Adrenal gland (tissue), 19 donors: ENCODE measurements at places on chromosomes 1 and 21.
A peak's percentile ranks its signal among the peaks of the same experiment; 100 is the strongest.

DNA sequence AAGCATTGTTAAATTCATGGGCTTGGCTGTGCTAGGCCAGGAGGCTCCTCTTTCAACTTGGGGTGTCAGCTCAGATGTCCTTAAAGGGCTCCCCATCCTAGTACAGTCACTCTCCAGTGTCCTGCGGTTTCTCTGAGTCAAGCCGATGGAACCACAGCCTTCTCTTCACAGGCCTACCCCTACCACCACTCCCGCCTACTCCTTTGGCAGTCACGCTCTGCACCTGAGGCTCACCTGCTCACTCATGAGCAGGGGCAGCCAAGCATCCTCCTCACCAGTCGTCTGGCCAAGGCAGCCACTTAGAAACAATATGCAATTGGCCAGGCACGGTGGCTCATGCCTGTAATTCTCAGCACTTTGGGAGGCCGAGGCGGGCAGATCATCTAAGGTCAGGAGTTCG is 3.6 kb downstream of the ACOT7 start:
- no peak for DNase-seq

- DNase-seq: no peak
These were observed 31.3 kb upstream of the TRABD2B start for GRCh38 chr1:48028218-48029069.

DNA sequence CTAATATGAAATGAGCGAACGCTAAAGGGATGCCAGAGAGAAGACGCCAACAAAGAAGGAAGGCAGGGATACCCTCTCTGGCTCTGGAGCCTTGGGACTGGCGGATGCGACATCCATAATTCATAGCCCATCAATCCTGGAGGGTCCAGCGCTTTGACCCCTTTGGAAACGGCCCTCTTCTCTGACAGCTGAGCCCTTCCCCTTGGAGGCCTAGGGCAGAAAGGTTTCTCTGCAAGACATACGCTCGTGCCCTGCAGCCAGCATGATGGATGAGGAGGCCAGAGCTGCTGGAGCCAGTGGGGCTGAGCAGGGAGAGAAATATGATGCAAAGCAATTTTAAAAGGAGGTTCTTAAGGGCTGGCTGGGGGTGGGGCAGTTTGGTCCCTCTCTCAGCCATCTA is 22.2 kb downstream of the OPTC start:
- no peak for DNase-seq

DNA sequence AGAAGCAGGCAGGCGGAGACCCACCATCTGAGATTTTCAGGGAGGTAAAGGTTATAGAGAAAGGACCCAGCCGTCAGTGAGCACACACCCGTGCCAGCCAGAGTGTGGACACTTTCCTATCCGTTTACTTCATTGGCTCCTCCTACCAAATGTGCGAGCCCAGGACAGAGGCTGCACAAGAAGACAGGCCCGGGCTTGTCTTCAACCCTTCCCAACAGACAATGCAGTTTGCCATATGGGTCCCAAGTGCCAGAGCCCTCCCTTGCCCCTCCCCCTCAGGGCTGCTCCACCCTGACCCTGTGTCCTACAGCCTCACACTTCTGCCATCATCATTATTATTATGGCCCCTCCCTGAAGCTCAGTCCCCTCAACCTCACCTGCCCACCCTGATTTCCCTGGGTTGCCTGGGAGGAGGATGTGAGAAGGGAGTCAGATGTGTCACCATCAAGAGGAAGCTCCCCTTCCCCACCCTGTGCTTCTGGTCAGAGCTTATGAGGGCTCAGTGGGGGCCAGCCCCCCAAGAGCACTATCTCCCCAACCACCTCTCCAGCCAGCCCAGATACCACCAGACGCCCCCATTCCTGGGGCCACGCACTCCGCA is 9.4 kb downstream of the LAPTM5 start:
- DNase-seq: no peak

DNA sequence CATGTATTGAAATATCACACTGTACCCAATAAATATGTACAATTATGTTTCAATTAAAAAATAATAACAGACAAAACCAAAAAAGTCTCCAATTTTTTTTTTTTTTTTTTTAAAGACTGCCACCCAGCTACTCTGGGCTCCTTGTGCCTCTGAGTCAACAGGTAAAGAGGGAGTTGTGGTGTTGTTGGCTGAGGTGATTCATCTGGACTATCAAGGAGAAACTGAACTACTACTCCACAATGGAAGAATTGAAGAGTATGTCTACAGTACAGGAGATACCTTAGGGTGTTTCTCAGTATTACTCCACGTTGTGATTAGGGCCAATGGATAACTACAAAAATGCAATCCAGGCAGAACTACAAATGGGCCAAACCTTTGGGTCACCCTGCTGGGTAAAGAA is 67.9 kb downstream of the SCMH1 start:
- no peak for DNase-seq

DNA sequence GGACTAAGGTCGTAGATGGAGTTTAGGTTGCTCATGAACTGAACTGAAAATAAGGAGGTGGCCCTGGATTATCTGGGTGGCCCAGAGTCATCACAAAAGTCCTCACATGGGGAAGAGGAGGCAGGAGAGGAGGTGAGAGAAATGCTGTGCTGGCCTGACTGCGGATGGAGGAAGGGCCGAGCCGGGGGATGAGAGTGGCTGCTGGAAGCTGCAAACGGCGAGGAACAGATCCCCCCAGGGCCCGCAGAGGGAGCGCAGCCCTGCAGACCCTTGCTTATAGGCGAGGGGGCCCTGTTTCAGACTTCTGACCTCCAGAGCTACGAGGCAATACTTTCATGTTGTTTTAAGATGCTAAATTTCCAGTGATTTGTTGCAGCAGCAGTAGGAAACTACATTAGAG is 102.7 kb upstream of the C1orf174 start:
- no peak for DNase-seq

DNA sequence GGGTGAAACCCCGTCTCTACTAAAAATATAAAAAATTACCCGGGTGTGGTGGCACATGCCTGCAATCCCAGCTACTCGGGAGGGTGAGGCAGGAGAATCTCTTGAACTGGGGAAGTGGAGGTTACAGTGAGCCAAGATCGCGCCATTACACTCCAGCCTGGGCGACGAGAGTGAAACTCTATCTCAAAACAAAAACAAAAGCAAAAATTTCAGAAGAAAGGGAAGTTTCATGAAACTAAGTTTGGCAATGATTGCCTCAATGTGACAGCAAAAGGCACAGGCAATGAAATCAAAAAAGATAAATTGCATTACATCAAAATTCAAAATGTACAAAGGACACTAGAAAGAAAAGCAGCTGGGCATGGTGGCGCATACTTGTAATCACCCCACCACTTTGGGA is 40.1 kb downstream of the BTF3L4 start:
- no peak for DNase-seq

- no peak for DNase-seq
These were observed 120.4 kb upstream of the IRF2BP2 start for GRCh38 chr1:234730475-234730769.

- no peak for DNase-seq
These were observed 47.0 kb downstream of the F5 start for GRCh38 chr1:169538998-169539871.

DNA sequence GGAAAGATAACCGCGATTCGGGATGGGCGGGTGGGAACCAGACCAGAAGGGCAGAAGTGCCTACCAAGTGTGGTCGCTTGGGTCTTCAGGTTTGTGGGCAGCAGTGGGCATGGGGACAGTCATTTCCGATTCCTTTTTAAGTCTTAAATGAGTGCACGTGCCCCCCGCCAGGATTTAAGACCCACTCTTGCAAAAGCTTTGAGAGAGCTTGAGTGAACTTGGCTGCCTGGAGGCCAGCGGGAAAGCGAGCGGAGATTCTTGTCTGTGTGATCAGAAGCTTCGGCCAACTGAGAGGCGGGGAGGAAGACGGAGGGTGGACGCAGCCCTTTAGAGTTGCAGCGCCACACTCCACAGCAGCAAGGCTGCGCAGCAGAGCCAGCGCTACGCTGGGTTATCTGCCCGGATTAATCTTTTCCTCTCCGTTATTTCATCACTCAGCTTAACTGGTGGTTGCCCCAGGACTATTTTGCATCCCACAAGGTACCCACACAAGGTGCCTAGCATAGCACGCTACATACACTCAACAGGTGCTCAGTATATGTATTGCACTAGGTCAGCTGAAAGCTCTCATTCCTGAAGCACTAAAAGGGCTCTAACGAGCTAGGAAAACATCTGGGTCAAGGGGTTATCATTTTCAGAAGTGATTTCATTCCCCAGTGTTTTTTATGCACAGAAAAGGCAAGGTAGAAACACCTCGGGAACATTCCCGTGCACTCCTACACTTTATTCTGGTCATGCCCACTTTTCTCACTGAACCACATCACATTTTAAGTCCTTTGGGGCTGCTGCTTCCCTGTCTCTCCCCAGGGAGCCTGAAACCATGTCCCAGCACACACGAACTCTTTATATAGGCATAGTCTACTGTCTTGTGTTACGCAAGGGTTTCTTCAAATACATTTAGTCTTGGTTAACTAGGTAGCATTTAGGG is 1.5 kb upstream of the BATF3 start:
- DNase-seq: peak; percentile 73

DNA sequence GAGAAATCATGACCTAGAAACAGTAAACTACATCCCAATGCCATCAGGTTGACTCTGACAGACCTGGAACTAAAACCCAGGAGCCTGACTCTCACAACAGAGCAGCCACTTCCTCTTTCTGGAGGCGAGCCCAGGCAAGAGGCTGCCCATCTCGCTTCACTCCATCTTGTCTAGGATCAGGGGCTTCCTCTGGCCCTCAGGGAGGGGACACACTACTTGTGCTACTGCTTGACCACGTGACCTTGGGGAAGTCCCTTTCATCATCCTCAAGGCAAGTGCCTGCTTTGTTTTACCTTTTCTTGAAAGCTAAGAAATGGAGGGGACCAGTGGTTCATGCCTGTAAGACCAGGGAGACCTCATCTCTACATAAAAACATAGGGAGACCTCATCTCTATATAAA is 2.6 kb upstream of the TENT5B start:
- no peak for DNase-seq

- no peak for DNase-seq
These were observed 258.9 kb upstream of the SGIP1 start for GRCh38 chr1:66275083-66275482.

DNA sequence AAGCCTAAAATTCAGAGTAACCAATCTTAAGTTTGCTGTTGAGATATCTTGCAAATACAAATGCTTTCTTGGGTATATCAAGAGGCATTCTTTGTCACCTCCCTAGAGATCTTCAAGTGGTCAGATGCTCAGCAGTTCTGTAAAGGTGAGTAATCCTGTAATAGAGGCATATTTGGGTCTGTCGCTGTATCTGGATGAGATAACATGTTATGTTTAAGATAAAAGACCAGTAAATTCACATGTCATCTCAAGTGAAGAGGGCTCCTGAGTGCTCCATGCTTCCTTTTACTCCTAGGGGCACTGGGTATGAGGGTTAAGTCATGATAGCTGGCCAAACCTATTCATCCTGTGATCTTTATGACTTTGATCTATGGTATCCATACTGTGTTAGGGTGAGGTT is 7.5 kb downstream of the CR2 start:
- no peak for DNase-seq

GRCh38 chr1:244860078-244860477 is 4.3 kb downstream of the HNRNPU start:
- no peak for DNase-seq

DNA sequence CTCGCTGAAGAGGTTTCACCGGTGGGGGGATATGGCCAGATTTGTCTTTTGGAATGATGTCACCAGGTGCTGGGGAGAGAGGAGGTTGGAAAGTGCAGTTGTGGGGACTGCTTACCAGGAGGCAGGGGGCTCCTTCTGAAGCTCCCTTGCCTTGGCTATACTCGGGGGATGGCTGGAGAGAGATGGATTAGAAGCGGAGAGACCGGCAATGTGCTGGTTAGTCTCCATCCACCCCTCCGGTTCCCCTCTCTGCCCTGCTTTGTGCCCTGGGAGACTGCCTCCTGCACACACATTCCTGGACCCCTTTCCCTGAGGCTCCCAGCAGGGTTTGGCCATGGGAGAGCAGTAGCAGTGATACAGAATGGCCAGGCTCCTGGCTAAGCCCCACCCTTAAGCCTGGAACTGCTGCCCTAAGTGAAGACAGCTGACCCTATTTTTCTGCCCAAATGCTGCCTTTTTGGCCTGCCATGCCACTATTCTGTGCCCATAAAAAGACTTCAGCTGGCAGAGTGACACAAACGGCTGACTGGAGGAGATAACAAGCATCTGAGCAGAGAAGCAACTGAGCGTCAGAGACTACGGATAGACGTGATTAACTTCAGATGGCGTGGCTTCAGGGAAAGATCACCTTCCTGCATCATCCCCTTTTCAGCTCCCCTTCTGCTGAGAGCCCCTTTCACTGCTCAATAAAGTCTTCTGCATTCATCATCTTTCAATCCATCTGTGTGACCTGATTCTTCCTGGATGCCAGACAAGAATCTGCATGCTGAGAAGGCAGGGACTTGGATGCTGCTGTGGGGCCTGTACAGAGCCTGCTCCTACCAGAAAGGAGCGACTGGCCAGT is 14.5 kb upstream of the VPS13D start:
- no peak for DNase-seq

- peak; percentile 77 for DNase-seq
These were observed 10.0 kb upstream of the TNFRSF8 start for GRCh38 chr1:12052997-12053686.

DNA sequence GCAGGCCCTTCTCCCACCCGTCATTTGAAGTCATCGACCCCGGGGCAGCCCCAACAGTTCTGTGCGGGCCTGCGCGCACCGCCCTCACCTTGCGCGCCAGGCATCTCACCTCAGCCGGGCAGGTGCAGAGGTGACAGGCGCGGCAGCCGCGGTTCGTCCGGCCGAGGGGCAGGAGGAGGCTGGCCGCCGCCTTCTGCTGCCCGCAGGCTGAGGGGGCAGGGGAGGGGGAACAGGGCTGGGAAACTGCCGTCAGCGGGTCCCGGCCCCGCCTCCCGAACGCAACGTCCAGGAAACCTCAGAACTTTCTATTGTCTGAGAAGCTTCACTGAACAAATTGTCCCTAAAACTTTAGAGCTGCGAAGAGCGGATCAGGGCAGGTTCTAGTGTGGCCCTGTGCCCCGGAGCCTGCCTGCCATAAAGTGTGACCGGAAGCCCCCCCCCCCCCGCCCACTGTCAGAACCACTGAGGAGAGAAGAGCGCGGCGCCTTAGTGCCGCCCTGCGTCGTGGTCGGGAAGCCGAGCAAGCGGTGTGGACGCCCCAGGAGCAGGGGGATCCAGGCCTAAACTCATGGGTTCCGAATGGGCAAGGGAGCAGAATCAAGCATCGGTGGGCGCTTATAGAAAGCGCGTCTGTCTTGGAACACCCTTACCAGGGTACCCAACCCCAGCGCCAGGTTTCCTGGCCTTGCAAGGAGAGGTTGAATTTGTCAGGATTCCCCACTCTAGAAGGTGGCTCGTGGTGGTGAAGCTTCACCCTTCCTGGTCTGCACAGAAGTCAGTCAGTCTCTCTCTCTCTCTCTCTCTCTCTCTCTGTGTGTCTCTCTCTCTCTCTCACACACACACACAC is 13.3 kb upstream of the TBX15 start:
- DNase-seq: no peak

GRCh38 chr1:220979371-220979770 is 100.1 kb downstream of the HLX start:
- no peak for DNase-seq

GRCh38 chr1:22773981-22774832 is 63.6 kb downstream of the EPHB2 start:
- DNase-seq: peak; percentile 67

GRCh38 chr1:91770667-91771268 is 115.2 kb downstream of the TGFBR3 start:
- no peak for DNase-seq
